ENCODE measurements at places on chromosomes 13 and 19.

DNA sequence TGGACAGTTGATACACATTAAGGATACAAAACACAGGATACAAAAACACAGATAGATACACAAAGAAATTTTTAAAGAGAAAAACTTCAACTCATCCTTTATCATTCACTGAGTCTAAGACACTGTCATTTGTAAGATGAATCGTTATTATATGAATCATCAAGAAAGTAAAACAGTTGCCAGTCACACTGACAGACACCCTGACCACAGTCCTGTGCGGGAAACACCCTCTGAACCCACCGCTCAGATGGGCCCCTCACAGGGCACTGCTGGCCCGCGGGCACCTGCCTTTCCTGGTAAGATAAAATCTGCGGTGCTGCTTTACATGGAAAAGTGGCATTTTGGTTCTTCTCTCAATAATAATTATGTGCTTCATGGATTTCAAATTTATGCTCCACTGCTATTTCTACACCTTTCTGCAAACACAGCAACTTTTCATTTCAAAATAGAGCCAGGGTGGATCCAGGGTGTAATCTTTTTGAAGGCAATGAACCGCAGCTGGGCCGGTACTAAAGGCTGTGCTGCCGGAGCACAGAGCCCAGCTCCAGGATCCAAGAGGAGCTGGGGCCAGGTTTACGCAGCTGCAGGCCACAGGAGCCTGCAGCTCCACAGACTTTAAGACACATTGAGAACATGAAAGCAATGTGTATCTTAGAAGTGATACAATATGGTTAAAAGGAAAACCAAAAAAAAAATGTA lies 76.8 kb downstream of the TUBGCP3 start:
- no peak for DNase-seq

DNA sequence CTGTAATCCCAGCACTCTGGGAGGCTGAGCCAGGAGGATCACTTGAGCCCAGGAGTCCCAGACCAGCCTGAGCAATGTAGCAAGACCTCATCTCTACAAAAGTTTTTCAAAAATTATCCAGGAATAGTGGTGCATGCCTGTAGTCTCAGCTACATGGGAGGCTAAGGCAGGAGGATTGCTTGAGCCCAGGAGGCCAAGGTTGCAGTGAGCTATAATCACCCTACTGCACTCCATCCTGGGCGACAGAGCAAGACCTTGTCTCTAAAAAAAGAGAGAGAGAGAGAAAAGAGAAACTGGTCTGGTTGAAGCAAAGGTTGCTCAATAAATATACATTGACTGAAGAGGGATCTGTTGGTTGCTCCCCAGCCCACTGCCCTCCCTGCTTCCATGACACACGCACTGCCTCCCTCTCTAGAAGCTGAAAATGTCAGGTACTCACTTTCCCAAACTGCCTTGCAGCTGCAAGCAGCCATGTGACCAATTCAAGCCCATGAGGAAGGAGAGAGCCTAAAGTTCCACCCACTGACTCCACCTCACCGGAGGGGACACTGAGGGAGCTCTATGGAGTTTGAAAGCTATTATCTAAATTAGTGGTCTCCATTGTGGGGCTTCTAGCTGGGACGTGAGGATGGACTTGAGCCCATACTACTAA lies 14.0 kb downstream of the CEACAM16 start:
- DNase-seq: no peak

DNA sequence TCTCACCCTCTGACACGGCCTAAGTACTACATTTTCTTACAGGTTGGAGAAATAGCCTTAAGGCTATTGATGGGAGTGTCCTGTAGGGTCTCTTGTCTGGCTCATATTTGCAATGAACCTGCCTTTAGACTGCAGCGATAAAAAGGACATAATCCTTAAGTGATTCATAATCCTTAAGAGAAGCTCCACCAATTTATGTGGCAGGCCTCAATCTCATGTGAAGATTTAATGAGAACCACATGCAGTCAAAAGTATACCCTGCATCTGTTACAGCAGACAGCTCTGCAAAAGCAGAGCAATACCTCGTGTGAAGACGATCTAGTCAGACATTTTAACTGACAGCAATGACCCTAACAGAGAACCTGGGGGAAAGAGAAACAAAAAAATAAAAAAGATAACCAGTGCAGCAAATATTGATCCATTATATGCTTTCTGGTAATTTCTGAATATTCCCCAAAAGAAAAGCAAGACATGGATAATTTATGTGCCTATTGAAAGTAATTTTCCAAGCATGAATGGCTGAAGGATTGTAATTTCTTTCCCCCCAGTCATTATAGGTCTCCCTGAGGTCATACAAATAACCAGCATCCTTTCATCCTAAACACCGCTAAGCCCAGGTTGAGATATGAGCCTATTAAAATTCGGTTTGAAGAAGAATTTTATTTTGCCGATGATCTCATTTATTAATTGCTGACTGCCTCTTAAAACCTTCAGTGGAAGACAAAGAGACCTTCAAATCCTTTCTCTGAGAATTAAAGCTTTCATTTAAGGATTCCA lies 321.8 kb upstream of the NBEA start:
- no peak for DNase-seq

- DNase-seq: no peak
Measured at GRCh38 chr13:90592943-90593342, 754.5 kb upstream of the MIR17HG start.

GRCh38 chr13:77510156-77510555 lies 25.4 kb upstream of the SCEL start:
- no peak for DNase-seq

GRCh38 chr19:10000171-10000826 lies 10.0 kb downstream of the COL5A3 start:
- no peak for DNase-seq

DNA sequence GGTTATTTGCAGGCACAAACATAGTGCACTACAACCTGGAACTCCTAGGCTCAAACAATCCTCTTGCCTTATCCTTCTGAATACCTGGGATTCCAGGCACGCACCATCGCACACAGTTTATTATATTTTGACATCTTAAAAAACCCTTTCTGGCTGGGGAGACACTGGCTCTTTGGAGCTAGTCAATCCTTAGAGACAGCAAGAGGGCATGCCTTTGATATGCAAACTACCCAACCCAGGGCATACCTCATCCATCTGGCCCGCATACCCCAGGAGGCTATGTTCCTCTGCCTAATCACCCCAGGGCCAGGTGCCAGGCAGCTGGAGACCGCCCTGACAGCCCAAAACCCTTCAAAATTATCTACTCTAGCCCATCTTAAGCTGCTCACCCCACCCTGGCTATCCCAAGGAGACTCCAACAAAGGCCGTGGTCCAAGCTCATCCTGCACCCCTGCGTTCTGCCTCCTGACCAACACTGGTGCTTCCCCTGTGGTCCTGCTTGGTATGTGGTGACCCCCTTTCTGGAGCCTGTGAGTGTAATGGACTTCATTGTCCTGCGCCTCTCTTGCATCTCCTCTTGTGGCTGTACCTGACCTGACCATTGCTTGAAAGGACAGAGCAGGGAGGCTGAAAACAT lies 86.4 kb downstream of the RGCC start:
- DNase-seq: no peak

GRCh38 chr13:54029226-54029625 lies 1000.6 kb downstream of the OLFM4 start:
- no peak for DNase-seq

DNA sequence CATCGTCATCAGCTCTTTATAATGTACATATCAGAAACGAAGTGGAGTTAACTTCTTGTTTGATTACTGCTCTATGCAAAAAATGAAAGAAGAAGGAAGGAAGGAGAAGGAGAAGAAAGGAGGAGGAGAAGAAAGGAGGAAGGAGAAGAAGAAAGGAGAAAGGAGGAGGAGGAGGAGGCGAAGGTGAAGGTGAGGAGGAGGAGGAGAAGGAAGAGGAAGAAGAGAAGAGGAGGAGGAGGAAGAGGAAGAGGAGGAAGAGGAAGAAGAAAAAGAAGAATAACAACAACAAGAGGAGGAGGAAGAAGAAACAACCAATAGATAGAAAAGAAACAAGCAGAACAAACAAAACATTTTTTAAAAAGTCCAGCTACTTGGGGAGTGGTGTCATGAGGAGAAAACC lies 13.1 kb downstream of the NUFIP1 start:
- DNase-seq: no peak

- no peak for DNase-seq
Measured at GRCh38 chr13:80753866-80754265, 412.9 kb upstream of the SPRY2 start.

DNA sequence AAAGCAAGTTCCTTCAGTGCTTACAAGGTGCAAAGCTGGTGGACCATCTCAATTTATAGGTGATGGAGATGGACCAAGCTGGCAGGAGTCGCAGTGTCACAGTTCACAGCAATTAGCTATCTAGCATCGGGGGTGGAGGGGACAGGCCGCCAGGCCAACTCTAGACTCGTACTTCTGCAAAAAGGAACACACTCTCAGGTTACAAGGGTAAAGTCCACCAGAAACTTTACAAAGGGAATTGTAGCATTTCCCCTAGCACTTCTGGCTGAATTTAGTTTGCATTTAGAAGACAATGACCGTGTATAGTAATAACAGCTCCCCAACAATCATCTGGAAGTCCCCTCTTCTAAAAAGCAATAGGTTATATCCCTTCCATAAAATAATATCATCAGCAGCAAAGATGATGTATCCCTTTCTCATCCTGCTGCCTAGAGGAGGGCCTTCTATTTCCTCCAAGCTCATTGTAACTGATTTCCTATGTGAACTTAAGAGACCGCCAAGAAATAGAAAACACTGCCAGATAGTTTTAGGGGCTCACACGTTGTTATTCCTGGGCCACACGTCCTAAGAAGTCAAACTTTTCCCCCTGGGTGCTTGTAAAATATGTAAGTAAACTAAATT lies 8.5 kb upstream of the DOCK9 start:
- DNase-seq: no peak

- no peak for DNase-seq
Measured at GRCh38 chr13:85995788-85996418, 196.7 kb upstream of the SLITRK6 start.

GRCh38 chr13:111079375-111079774 lies 35.7 kb upstream of the ARHGEF7 start:
- DNase-seq: no peak

DNA sequence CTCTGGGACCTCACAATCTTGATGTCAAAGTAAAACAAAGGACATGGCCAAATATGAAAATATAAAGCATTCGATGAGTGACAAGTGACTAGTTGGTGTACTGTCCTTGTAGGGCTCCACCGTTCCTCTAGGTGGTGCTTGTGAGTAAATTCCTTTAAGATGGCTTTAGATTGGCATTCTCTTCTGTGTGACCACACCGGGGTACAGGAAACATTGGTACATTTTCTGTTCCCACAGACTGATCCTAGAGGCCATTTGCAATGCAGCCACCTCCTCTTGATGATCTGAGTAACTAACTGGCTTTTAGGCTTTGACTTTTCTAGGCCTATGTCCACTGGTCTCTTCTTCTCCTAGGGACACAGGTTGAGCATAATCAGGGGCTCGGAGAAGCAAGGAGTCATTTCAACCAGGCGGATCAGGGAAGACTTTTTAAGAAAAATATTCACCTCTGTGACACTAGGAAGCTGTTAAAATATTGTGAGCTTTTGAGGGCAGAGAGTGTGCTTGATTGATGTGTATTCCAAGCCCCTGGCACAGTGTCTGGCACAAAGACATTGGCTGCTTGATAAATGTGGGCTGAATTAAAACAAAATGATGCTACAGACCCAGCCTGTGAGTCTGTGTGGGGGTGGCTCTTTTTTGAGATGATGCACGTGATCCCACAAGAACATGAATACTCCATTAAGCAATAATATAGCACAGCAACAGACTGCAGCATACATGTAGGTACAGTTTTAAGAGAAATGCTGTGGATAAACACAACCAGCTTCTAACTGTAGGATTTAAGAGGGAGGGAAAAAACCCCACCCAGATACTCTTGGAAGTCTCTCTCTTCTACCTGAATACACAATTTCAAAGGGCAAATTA lies 21.0 kb downstream of the EPSTI1 start:
- DNase-seq: no peak

- DNase-seq: no peak
Measured at GRCh38 chr19:44615863-44616247, 2.5 kb downstream of the IGSF23 start.

- no peak for DNase-seq
Measured at GRCh38 chr19:8242211-8242821, 33.1 kb downstream of the CERS4 start.

- no peak for DNase-seq
Measured at GRCh38 chr13:73720216-73720840, 413.9 kb downstream of the KLF12 start.

DNA sequence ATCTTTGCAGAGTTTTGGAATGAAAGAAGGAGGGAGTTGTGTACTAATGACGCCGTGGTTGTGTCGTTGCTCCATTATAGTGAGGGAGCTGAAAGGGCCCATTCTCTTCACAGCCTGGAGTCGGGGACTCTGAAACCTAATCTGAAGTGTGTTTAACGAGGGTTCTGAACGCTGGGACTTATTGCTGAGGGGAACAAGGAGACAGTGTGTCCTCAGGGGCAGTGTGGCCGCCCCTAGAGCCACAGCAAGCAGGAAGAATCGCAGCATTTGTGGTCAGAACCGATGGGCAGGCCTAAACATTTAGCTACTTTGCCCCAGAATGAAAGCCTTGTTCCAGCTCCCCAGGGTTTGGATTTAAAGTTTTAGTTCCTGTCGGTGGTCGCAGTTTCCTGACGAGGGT lies 156.4 kb upstream of the RNF113B start:
- no peak for DNase-seq

DNA sequence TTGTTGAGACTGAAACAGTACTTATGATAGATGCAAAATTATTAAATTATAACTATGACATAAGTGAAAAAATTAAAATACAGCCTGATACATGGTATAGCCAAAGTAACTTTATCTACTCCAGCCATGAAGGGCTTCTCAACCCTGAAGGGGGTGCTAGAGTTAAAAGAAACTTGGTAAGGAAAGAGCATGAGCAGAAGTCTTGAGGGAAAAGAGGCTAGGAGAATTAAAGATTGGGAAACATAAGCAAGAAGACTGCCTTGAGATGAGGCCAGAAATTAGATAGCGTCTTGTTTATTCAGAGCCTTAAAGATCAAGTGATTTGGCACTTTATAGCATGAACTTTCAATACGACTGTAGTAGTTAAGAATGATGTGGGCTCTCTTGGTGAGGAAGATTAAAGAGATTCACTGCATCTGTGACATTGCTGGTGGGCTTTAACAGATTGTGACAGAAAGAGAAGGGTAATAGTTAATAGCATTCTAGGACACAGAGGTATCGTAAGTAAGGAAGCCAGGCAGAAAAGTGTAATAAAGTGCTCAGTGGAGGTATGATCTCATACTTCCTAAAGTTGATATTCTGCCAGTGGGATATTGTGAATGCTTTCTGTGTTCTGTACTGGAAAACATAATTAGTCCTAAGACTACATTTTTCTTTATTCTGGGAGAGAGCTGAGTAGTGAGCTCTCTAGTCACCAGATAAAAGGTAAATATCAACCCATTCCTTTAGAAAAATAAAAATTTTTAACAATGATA lies 385.4 kb upstream of the PRR20A start:
- DNase-seq: no peak
